Thoracic aorta (tissue), 2 donors: ENCODE measurements at places on chromosomes 12 and 14. TPM values are rescaled to one million over a fixed set of nuclear protein-coding genes. Genes with fewer than 3 reads are reported as not detected.

RACGAP1 gene
- 3.0 TPM for total RNA-seq

RHNO1 gene
- total RNA-seq: 10.8 TPM

CIDEB gene
- total RNA-seq: 17.3 TPM

KSR2 gene
- 0.07 TPM for total RNA-seq

INHBC gene
- total RNA-seq: not detected

KCNK10 gene
- not detected for total RNA-seq

- DNase-seq: no peak
These were observed 232.6 kb downstream of the EFCAB11 start for GRCh38 chr14:89721956-89722355.

- DNase-seq: no peak
These were observed 50.4 kb downstream of the KCNK10 start for GRCh38 chr14:88272390-88273269.

- DNase-seq: no peak
These were observed 354.9 kb downstream of the DIO2 start for GRCh38 chr14:79856381-79856780.

DNA sequence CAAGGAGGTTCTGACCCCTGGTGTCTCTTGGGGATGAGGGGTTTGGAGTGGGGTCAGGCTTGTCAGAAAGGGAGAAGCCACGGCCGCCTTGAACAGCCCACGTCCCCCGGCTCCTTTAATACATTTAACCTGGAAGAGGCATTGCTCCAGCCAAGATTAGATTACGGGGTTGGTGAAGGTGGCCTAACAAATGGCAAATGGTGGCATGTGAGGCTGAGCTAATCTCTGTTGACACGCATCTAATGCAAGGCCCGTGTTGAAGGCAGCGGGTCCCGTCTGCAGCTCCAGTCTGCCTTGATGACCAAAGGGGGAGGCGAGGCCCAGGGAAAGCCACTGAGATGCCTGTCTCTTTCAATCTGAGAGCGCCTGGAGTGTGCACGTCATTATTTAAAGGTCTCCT, 673.7 kb upstream of the TBX3 start:
- DNase-seq: no peak

- DNase-seq: no peak
These were observed 4.6 kb upstream of the CACNB3 start for GRCh38 chr12:48813465-48814261.

DNA sequence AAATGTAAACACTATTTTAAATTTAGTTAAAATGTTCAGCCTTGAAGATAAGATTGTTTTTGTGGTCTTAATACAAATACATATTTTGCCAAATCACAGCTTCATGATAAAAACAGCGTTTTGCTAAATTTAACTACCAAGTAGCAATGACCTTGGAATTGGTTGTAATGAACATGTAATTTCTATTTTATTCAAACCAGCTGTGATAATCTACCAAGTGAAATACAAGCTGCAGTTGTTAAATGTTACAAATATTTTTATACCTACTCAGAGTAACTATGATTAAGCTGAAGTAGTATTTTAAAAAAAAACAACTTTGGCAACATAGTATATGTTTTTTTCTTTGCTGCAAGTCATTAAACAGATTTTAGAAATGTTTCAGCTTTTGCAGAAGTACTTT, 96.2 kb downstream of the CPSF2 start:
- no peak for DNase-seq

DNA sequence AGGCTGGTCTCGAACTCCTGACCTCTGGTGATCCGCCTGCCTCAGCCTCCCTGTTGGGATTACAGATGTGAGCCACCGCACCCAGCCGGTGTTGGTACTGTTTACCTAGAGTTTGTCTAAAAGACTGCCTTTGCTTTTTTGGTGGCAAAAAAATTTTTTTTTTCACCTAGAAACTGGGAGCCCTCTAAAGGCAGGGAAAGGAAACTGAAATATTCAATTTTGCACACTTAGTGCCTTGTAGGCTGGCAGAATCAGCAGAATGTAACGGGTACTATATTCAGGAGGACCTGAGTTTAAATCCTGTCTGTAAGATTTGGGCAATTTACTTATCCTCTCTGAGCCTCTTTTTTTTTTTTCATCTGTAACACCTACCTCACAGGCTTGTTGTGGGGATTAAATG, 43.6 kb downstream of the PAPLN start:
- DNase-seq: no peak

DNA sequence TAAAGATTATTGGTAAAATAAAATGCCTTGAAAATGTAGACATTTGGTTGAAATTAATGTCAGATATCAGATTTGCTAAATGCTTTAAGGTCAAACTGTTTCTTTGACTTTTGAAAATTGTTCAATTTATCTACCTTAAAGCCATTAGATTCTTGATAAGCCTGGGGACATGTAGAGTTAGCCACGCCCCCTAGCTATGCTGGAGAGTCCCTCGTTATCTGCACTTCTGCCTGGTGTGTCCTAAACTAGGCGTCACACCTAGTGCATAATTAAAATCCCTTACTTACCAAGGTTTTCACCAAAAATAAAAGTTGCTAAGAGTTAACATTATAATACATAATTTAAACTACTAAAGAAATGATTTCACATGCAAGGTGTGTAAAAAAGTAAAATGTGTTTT, 79.5 kb downstream of the EGLN3 start:
- no peak for DNase-seq

- no peak for DNase-seq
These were observed 53.0 kb upstream of the FUT8 start for GRCh38 chr14:65359503-65359902.

DNA sequence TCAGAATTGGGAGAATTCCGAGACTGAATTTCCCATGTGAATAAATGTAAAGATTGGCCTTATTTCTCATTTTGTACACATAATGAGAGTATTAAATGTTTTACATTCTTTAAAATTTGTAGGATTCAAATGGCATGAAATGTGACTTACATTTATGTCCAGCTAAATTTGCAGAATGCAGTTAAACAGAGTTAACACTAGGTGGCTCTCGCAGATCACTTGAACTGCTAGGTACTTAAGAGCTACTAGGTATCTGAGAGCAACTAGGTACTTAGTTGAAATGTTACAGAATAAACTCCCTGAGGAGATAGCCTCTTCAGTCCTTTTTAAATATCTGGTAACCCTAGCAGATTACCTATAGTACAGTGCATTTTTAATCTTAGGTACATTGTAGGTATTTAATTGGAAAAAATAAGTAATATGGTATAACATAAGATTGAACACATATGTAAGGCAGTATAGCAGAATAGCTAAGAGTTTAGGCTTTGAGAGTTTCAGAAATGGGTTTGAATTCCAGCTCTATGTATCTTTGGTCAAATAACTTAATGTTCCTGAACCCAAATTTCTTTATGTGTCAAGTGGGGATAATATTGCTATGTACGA, 73.8 kb downstream of the KIAA0586 start:
- no peak for DNase-seq

DNA sequence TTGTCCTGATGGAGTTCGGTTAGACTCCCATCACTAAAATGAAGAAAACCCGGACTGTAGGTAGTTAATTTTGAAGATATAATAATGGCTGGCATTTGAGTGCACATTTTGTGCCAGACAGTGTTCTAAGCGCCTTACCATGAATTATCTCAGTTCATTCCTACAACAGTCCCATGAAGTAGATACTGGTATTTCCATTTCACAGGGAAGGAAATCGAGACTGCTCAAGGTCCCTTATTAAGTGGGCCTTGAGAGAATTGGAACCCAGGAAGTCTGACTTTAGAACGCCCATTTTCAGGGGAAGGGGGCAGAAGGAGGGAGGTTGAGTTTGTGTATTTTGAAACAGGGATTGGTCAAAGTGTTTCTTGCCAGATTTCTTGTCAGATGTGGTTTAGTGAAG, 855 bp downstream of the MNAT1 start:
- no peak for DNase-seq

- no peak for DNase-seq
These were observed 8.3 kb upstream of the WSCD2 start for GRCh38 chr12:108120863-108121165.
